ENCODE measurements at places on chromosomes 7 and 10. TPM values are rescaled to one million over a fixed set of nuclear protein-coding genes. Genes with fewer than 3 reads are reported as not detected.

LFNG gene
- total RNA-seq, result 33.0 TPM

AGR3 gene
- total RNA-seq, result not detected

PON3 gene
- total RNA-seq, result not detected

SEMA3A gene
- total RNA-seq, result 0.75 TPM

HOXA5 gene
- total RNA-seq, result not detected

INA gene
- 0.14 TPM for total RNA-seq

ACTL6B gene
- not detected for total RNA-seq

ZNF488 gene
- 0.38 TPM for total RNA-seq

OR2A42 gene
- total RNA-seq, result not detected

- no peak overlapping the region for H3K4me3 ChIP-seq
- no peak for DNase-seq
- H3K36me3 ChIP-seq, result no peaks in the 10 kb centered on the region
- peaks cover 9% of the 10 kb centered on the region for H3K27me3 ChIP-seq
- no peaks in the 10 kb centered on the region for H3K4me1 ChIP-seq
Observed at GRCh38 chr7:45143616-45144015, 14.0 kb upstream of the RAMP3 start.

DNA sequence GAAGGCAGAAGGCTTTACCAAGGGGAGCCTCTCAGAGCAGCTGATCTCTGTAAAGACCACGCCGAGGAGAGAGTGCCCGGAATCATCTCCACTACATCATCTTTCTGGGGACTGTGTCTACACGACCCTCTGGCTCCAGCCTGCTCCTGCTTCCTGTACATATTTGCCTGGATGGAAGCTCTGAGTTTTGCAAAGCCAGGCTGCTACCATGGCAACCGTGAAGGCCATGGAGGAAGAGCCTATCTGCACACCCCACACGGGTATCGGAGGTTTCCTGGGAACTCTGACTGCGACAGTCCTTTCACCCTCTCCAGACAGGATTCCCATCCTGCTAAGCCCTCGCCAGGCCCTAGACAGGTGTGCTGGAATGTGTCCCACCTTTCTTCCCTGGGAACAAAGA lies 83.4 kb upstream of the TNRC18 start:
- no peaks in the 10 kb centered on the region for H3K4me1 ChIP-seq
- no peaks in the 10 kb centered on the region for H3K27me3 ChIP-seq
- H3K4me3 ChIP-seq, result no peak overlapping the region
- DNase-seq, result no peak
- H3K36me3 ChIP-seq, result peaks cover 7% of the 10 kb centered on the region
- H3K27ac ChIP-seq, result no peak overlapping the region

- DNase-seq, result no peak
- H3K27ac ChIP-seq, result no peak overlapping the region
- H3K27me3 ChIP-seq, result peaks cover 2% of the 10 kb centered on the region
- no peaks in the 10 kb centered on the region for H3K36me3 ChIP-seq
Observed at GRCh38 chr7:39560997-39561396, 5.2 kb upstream of the YAE1 start.

GRCh38 chr10:119428789-119429188 lies 113.7 kb downstream of the RGS10 start:
- H3K36me3 ChIP-seq, result peaks cover 16% of the 10 kb centered on the region
- H3K27ac ChIP-seq, result no peak overlapping the region
- no peaks in the 10 kb centered on the region for H3K27me3 ChIP-seq
- no peak for DNase-seq

- H3K36me3 ChIP-seq, result peaks cover 7% of the 10 kb centered on the region
- H3K4me3 ChIP-seq, result no peak overlapping the region
- no peak overlapping the region for H3K27ac ChIP-seq
- no peak for DNase-seq
- H3K27me3 ChIP-seq, result no peaks in the 10 kb centered on the region
Observed at GRCh38 chr7:27940341-27940740, 200.4 kb downstream of the TAX1BP1 start.

DNA sequence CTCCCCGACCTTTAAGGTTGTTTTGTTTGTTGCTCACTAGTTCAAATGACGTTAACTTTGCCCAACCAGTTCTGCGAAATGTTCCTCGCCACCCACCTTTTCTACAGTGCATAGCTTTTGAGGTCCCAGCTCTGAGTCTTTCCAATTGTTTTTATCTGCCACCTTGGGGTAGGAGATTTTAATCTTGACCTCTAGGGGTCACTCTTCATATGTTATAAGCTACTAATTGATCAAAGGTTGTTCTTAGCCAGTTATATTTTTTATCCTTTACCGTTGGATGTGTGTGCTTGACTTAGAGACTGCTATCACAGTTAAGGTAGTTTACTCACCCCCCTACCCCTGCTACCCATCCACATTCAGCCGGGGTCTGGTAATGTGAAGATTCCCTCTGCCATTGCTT lies 372.4 kb downstream of the SUGCT start:
- no peak for DNase-seq
- H3K27me3 ChIP-seq, result no peaks in the 10 kb centered on the region
- no peaks in the 10 kb centered on the region for H3K4me1 ChIP-seq
- no peaks in the 10 kb centered on the region for H3K36me3 ChIP-seq

DNA sequence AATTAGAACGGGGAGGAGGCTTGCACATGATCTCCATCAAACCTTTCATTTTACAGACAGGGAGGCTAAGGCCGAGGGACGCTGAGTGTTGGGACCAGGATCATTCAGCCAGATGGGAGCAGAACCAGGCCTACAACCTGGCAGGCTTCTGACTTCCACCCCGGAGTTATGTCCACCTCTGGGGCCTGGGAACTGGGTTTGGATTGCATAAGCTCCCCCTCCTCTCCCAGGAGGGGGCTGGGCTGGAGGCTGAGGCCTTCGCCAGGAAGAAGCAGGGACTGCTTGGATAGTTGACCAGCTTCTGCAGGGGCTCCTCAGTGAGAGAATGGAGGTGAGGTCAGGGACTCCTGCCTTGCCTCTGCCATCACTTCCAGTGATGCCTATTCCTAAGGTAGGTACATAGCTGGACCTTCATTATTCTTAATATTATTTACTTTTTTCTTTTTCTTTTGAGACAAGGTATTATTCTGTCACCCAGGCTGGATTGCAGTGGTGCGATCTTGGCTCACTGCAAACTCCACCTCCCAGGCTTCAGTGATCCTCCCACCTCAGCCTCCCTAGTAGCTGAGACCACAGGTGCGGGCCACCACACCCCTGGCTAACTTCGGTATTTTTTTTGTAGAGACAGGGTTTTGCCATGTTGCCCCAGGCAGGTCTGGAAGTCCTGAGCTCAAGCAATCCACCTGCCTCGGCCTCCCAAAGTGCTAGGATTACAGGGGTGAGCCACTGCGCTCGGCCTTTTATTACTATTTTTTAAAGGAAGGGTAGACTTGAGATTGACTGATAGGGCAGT lies 1.3 kb downstream of the SNX10 start:
- H3K4me3 ChIP-seq, result peak overlapping the region; percentile 93
- peak; percentile 20 for DNase-seq
- H3K36me3 ChIP-seq, result peaks cover 4% of the 10 kb centered on the region
- peaks cover 28% of the 10 kb centered on the region for H3K4me1 ChIP-seq
- H3K27me3 ChIP-seq, result no peaks in the 10 kb centered on the region
- peak overlapping the region; percentile 90 for H3K27ac ChIP-seq

DNA sequence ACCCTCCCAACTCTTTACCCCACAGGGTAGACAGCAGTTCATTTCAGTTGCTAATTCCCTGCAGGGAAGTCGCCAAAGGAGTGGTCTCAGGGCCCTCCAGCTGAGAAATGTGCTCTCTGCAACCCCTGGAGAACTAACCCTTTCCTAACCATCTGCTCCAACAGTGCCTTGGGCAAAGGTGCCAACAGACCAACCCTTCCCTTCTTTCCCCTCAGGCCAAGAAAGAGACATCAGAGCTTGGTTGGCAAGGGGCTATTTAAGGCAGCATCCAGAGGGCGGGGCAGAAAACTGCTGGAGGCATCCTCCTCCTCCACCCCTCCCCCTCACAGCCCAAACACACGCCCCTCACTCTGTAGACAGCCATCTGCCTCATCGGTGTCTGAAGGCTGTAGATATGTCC lies 1.7 kb downstream of the SORBS1 start:
- H3K4me1 ChIP-seq, result peaks cover 4% of the 10 kb centered on the region
- peak overlapping the region; percentile 25 for H3K4me3 ChIP-seq
- DNase-seq, result no peak
- peaks cover 5% of the 10 kb centered on the region for H3K27me3 ChIP-seq
- H3K36me3 ChIP-seq, result no peaks in the 10 kb centered on the region
- H3K27ac ChIP-seq, result no peak overlapping the region

DNA sequence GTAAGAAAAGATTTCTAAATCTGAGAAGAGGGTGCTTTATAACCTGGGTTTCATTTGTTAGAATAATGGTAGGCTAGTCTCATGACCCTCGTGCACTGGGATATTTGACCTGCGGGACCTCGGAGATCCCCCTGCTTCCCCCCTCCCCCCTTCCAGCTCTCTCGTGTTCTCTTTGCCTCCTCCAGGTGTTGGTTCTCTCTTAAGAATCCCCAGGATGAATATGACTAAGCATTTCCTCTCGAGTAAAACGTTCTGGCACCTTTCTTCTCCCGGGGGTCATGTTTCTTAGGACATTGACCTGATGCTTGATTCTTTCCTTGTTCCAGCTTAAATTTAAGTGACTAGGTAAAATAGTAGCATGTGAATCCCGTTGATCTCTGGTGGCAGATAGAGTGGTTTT lies 71.2 kb downstream of the SHH start:
- peak overlapping the region; percentile 29 for H3K27ac ChIP-seq
- no peak overlapping the region for H3K4me3 ChIP-seq
- H3K4me1 ChIP-seq, result peaks cover 47% of the 10 kb centered on the region
- no peak for DNase-seq
- H3K27me3 ChIP-seq, result no peaks in the 10 kb centered on the region

GRCh38 chr7:23114896-23115295 lies 9.3 kb downstream of the KLHL7 start:
- H3K4me3 ChIP-seq, result no peak overlapping the region
- DNase-seq, result no peak
- H3K4me1 ChIP-seq, result peaks cover 13% of the 10 kb centered on the region

DNA sequence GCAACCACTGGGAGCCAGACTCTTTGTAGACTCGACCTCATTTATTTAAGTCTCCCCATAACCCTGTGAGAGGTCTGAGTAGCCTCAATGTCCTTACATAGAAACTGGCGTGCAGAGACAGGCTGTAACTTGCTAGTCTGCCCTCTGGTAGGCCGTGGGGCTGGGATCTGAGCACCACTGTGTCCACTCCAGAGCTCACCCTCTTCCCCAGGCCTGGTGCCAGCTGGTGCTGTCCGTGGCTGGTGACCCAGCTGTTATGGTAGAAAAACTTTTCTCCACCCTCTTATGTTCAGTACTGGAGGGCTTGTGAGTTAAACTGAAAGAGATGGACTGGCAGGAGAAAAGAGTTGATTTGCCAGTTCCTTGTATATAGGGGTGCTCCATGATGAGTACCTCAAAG lies 41.9 kb downstream of the ADAMTS14 start:
- no peaks in the 10 kb centered on the region for H3K36me3 ChIP-seq
- no peak overlapping the region for H3K27ac ChIP-seq
- no peaks in the 10 kb centered on the region for H3K27me3 ChIP-seq
- no peaks in the 10 kb centered on the region for H3K4me1 ChIP-seq
- DNase-seq, result no peak

GRCh38 chr10:98293550-98294269 lies 25.7 kb upstream of the LOXL4 start:
- no peak overlapping the region for H3K4me3 ChIP-seq
- no peaks in the 10 kb centered on the region for H3K4me1 ChIP-seq
- DNase-seq, result no peak
- H3K36me3 ChIP-seq, result no peaks in the 10 kb centered on the region
- no peak overlapping the region for H3K27ac ChIP-seq

- DNase-seq, result no peak
- H3K27ac ChIP-seq, result no peak overlapping the region
- no peaks in the 10 kb centered on the region for H3K27me3 ChIP-seq
Observed at GRCh38 chr7:48872548-48872947, 51.8 kb upstream of the CDC14C start.

DNA sequence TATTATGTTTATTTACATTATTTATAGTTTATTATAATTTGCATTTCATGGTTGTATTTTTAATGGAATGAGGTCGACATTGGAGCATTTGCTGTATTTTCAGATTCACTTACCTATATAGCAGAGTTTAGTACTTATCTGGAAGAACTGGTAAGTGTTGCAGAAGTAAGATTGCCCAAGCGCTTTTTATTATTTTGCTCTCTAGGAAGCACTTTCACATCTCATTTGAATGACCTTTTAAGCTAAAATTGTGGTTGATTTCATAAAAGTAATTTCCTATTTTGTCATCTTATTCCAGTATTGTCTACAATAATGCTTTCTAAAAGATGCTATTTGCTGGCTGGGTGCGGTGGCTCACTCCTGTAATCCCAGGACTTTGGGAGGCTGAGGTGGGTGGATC lies 28.6 kb downstream of the SEC61A2 start:
- H3K4me1 ChIP-seq, result peaks cover 2% of the 10 kb centered on the region
- H3K27me3 ChIP-seq, result no peaks in the 10 kb centered on the region
- H3K27ac ChIP-seq, result no peak overlapping the region
- H3K36me3 ChIP-seq, result peaks cover 24% of the 10 kb centered on the region
- no peak overlapping the region for H3K4me3 ChIP-seq

DNA sequence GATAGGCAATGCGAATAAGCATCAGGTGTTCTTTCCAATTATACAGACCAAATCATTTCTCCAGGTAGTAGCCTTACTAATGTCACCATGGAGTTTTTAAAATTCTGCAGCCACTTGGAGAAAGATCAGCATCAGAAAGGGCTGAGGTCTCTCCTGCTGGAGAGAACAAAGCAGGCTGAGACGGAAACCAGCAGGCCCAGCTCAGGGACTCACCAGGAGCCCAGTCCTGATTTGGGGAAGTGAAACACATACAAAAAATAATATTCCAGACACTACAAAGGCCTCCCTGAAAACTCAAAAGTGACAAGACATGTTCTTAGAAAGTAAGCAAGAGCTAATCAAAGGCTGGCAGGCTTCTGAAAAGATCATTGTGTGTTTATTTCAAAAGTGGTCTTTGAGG lies 207.1 kb upstream of the GHITM start:
- no peaks in the 10 kb centered on the region for H3K36me3 ChIP-seq
- no peak overlapping the region for H3K27ac ChIP-seq
- DNase-seq, result no peak
- H3K4me3 ChIP-seq, result no peak overlapping the region
- H3K27me3 ChIP-seq, result no peaks in the 10 kb centered on the region

- H3K27me3 ChIP-seq, result peaks cover 7% of the 10 kb centered on the region
- H3K36me3 ChIP-seq, result no peaks in the 10 kb centered on the region
- H3K27ac ChIP-seq, result no peak overlapping the region
- DNase-seq, result no peak
- H3K4me1 ChIP-seq, result peaks cover 9% of the 10 kb centered on the region
Observed at GRCh38 chr7:150971242-150972022, 6.7 kb downstream of the KCNH2 start.

GRCh38 chr10:127142136-127142535 lies 54.3 kb downstream of the INSYN2A start:
- H3K4me1 ChIP-seq, result no peaks in the 10 kb centered on the region
- H3K27me3 ChIP-seq, result no peaks in the 10 kb centered on the region
- no peak for DNase-seq
- H3K36me3 ChIP-seq, result no peaks in the 10 kb centered on the region
- no peak overlapping the region for H3K4me3 ChIP-seq
